ENCODE measurements at places on chromosomes 6 and 20.

- peak; percentile 49 for DNase-seq
Observed at GRCh38 chr6:25670793-25671513, 18.9 kb downstream of the SCGN start.

DNA sequence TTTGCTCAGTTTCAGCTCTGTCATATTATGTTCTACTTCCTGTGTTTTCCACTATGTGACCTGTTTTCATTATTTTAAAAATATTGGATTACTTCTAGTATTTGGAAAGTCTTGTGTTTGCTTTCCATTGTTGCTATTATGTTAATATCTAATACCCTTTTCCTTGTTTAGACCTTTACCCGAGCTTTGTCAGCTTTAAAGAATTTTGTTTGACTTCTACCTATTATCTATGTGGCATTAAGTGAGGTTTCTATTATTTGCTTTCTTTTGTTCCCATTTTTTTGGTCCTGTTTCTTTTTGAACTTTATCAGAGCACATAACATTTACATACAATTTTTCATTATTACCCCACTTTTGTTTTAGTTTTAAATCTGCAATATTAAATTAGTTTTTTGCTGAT is 202.7 kb downstream of the MANEA start:
- no peak for DNase-seq

- DNase-seq = no peak
Observed at GRCh38 chr6:81744131-81744530, 8.3 kb downstream of the TENT5A start.

DNA sequence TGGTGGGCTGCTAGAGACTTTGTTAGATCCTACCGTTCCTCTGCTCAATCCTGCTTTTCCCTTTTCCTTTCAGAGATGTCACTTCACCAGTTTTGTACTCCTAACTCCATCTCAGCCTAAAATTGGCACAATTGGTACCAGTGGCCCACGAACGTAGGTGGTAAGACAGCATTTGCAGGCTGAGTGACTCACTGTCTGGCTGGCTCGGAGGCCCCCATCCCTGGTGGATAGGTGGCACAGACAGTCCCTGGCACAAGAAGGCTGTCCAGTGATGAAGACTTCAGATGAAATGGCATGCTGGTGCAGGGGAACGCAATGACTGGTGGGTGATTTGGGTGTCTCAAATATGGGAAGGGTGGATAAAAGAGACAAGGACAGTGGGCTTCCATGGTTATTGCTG is 11.1 kb downstream of the HEBP2 start:
- DNase-seq = no peak

- DNase-seq = no peak
Observed at GRCh38 chr6:148501178-148501590, 158.5 kb downstream of the SASH1 start.

DNA sequence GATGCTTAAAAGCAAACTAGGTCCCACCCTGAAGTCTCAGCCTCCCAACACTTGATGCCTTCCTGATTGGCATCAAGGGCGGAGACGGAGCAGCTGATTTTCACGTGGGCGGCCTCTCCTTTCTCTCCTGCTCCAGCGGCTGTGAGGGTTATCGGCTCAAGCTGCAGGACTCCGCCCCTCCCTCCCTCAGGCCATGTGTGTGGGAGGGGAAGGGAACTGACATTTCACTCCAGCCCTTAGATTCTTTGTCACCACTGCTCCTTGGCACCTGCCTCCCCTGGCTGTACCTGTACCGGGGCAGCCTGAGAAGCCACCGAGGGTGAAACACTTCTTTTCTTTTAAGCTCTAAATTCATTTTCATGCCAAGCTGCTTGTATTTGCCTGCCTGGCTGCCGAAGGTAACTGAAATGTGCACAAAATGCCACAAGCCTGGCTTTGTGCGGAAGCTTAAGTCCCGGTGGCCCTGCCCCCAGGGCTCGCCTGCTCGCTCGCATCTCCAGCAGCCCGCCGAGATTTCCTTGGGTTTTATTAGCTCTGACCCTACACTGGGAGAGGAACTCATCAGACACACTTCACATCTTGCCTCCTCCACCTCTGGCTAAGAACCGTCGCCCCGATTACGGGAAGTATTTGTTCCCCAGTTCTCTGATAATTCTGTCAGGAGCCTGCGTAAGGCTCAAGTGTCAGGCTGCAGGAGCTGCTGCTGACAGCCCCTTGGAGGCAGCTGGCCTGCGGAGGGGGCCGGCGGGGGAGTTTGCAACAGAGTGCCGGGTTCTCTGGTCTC is 9.6 kb upstream of the CPNE5 start:
- peak; percentile 86 for DNase-seq

- DNase-seq = peak; percentile 26
Observed at GRCh38 chr6:40472353-40472752, 114.8 kb downstream of the LRFN2 start.

GRCh38 chr6:29864037-29864810 is 36.6 kb downstream of the HLA-G start:
- no peak for DNase-seq

- peak; percentile 82 for DNase-seq
Observed at GRCh38 chr6:70706491-70707123, 38.9 kb downstream of the SMAP1 start.

DNA sequence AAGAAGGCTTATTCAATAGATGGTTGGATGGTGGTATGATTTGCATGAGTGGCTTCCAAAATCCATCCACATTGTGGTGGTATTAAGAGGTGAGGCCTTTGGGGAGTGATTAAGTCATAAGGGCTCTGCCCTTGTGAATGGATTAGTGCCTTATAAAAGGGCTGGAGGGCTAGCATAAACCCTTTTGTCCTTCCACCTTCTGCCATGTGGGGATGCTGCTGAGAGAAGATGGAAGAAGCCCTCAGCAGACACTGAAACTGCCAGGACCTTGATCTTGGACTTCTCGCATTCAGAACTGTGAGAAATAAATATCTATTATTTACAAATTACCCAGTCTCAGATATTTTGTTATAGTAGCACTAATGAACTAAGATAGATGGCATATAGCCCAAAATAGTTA is 27.8 kb upstream of the SRPK1 start:
- no peak for DNase-seq
